CD4-positive, alpha-beta T cell treated with Interleukin-17A for 4 hours (primary cell): ENCODE measurements at places on chromosomes 7 and 10.

GRCh38 chr10:15801641-15802040 lies 58.7 kb downstream of the MINDY3 start:
- no peak for DNase-seq

- no peak for DNase-seq
Observed at GRCh38 chr10:62081341-62082270, 180.1 kb downstream of the ARID5B start.

DNA sequence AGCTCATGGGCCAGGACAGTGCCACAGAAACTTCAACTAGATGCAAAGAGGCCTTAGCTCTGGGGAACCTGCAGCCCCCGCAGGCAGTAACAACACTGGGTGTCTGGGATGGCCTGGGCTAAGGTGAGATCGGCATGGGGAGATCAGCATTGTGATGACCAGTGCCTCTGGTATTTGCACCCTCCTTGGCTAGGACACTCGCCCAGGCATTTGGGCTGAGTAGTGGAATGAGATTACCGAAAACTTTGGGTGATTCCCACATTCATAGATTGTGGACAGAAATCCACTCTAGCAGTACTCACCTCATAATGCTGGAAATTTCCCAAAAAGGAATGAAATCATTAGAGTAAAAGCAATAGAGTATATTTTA lies 70.6 kb upstream of the ZMIZ2 start:
- DNase-seq: no peak

GRCh38 chr7:47782022-47782421 lies 166.2 kb downstream of the PKD1L1 start:
- no peak for DNase-seq

DNA sequence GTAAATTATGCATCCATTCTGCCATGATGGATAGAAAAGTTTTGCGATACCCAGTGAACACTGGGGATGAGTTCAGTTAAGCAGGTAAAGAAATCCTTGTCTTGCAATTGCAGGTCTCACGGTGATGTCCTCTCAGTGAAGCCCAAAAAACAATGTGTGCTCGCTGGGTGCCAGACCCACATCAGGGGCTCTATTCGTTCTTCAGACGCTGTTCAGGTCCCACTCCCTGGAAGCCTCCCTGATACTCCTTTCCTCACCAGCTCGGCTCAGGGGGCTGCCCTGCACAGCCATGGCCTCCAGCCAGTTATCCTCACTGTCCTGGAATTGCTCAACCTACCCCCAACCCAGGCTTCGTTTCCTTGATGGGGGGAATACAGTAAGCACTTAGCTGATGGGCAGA lies 323.5 kb downstream of the ADARB2 start:
- DNase-seq: no peak

DNA sequence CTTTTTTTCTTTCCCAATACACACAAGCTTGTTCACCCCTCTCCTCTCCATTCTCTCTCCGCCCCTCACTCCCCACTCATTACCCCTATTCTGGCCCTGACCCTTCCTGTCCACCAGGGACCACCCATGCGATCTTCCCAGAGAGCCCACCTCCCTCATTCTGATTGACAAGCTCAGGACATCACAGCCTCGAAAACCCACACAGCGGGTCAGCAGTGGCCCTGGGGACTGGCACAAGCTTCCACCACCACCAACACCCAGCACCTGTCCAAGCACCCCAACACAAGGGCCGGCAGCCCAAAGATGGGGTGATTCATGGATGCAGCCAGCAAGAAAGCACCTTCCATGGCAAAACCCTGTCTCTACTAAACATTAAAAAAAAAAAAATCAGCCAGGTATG lies 50.0 kb upstream of the USP6NL start:
- no peak for DNase-seq
